ENCODE measurements at places on chromosomes 2 and 18. TPM values are rescaled to one million over a fixed set of nuclear protein-coding genes. Genes with fewer than 3 reads are reported as not detected.

GRCh38 chr2:156505696-156506095 lies 69.5 kb downstream of the GPD2 start:
- DNase-seq, result no peak

DNA sequence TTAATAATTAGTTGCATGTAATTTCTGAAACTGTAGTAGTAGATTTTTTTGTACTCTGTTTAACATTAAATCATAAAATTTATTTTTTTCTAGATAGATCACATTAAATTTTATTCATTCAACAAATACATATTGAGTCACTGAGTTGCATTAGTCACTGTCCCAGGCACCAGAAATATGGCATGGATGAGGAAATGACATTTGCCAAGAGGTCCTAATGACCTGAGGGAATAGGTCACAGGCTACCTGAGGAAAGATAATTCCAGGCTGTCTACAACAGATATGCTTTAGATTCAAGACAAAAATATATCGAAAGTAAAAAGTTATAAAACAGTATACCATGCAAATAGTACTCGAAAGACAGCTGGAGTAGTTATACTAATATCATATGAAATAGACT lies 852.4 kb upstream of the ACVR2A start:
- no peak for DNase-seq

DNA sequence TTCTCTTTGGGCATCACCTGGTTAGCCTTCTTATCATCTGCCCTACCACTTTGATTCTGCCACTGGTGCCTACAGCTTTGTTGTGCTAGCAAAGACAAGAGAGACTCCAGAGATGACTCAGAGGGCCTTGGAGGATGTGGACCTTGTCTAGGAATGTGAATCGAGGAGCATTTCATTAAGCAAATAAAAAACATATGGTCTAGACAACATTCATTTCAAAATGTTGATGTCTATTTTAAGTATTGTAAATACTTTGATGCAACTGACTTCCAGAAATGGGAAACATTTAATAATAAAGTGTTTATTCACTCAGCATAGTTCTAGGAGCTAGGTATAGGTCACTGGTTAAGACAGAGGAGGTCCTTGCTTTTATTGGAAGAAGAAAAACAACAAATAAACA lies 195.5 kb downstream of the CDCA7 start:
- DNase-seq, result no peak

- no peak for DNase-seq
Measured at GRCh38 chr2:154686162-154686561, 12.3 kb upstream of the KCNJ3 start.

- DNase-seq, result no peak
Measured at GRCh38 chr2:42171396-42171980, 2.3 kb downstream of the EML4 start.

GRCh38 chr2:1707771-1708418 lies 36.4 kb downstream of the PXDN start:
- no peak for DNase-seq

- DNase-seq, result no peak
Measured at GRCh38 chr2:199348871-199349270, 108.9 kb downstream of the SATB2 start.

DNA sequence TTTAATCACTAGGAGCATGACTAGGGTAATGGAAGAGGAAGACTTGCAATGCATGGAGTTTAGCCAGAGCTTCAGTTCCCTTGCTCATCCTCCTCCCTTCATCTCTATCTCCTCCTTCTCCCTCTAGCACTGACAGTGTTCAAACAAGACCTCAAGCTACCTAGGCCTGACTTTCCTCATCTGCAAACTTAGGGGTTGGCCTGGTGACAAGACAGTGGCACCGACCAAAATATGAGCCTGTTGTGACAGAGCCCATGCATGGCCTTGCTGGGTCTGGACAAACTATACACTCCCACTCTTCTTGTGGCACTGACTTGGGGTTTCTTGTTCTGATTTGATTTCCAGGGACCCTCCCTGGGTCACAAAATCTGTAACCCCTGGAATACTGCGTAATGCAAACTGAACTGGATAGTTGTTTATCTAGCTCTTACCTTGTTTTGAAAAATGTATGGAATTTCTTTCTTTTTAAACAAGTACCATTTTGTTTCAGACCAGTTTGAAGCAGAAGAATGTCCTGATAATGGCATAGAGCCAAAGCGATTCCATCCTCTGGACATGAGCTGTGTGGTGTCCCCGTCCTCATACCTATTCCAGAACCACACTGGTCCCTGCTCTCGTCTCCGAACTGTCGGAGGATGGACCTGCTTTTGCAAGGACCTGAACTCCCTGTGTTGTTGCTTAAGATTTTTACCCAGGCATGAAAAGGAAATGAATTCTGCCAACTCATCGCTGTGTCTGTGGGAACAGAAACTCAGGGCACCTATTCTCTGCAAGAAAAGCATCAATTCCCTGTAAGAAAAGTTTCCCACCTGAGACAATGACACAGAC lies 33.4 kb upstream of the PPP4R1 start:
- DNase-seq, result no peak

DNA sequence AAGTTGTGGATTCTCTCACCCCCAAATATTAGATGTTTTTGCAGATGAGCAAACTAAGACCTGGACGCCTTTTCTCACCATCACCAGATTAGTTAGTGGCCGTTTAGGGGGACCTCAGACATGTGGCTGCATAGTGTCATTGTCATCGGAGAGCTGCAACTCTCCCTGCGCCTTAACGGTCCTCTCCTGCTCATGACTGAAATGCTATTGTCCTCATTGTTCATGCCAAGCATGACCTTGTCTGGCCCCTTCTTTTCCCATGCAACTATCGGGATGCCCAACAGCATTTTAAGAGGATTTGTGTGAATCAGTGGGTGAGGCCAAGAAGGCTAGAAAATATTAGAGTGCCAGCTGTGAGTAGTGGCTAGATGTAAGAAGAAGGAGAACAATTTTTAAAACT lies 174.2 kb downstream of the SOCS6 start:
- no peak for DNase-seq

DNA sequence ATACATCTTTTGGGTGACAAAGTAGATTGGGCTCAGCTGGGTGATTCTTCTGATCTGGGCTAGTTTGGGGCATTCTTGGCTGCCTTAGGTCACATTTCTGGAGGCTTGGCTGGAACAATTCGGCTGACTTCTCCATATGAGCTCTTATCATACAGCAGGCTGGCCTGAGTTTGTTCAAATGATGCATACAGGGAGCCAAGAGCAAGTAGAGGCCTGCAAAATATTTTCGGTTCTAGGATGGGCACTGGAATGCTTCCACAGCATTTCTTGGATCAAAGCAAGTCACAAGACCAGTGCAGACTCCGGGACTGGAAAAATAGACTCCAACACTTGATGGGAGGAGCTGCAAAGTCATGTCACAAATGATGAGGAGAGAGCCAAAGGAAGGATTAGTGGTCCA lies 98.4 kb downstream of the SCG2 start:
- no peak for DNase-seq

DNA sequence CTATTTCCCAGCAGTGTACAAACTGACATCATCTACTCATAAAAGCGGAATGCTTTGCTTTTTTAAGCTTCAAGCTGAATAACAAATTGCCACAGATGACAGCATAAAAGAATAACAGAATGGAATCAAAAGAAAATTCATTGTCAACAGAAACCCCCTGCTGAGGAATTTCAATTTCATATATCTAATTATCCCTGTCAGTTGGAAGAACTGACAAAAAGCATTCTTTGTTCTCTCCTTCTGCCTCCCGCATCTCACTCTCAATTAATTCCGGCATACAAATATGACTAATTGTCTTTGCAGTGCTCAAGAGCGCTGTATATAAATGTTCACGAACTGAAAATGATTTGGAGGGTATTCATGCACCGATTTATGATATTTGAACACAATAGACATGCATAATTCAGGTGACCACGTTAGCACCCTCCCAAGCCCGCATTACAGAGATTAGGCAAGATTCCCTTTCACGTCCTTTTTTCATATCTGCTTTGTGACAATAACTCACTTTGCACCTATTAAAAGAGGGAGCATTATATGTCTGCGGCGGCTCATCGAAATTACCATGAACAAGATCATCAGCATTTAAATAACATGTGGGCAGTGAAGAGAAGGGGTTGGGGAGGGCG lies 277.7 kb upstream of the SALL3 start:
- DNase-seq, result no peak

- no peak for DNase-seq
Measured at GRCh38 chr2:96104487-96104861, 11.9 kb downstream of the ADRA2B start.

DNA sequence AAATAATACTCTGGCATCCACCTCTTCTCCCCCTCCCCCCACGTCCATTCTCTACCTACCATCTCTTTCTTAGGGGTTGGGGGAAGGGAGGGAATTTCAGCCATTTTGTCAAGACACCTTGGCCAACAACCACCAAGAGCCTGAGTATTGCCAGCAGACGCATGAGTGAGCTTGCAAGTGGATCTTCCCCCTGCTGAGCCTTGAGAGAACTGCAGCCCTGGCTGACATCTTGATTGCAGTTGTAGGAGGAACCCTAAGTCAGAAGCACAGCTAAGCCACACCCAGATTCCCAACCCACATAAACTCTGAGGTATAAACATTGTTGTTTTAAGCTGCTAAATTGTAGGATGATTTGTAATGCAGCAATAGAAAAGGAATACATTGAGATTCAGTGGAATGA lies 165.6 kb downstream of the TMEFF2 start:
- no peak for DNase-seq

DNA sequence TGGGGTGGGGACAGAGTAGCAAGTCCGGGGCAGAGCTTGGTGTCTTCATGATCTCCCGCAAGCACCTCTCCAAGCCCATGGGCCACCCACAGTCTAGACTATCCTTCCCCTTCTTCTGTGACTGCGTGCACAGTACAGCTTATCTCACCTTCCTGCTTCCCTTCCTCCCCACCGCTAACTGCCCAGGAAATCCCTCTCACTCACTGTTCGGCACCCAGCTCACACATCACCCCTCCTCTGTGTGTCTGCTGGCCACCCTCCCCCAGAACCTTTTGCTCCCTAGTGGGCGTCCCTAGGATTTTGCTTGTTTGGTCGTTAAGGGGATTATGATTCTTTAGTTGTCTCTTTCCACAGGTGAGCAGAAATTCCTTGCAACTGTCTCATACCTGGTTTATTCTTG lies 31.5 kb upstream of the SMAD7 start:
- DNase-seq, result no peak

DNA sequence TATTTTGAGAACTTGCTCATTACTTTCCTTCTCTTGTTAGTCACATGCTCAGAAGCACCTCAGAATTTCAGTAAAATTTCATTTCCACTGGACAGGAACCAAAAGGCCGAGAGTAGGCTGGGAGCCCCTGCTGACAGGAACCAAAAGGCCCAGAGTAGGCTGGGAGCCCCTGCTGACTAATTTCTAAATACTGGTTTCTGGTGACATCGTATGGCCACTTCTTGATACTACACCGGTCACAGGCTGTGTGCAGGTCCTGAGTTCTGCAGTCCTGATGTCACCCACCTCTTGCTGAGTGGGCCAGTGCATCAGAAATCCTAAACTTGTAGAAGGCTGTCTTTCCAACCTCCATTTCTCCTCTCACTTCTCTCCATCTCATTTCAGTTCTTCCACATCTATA lies 17.7 kb upstream of the EN1 start:
- DNase-seq, result no peak

- no peak for DNase-seq
Measured at GRCh38 chr18:74137920-74138538, 9.6 kb downstream of the FBXO15 start.

DNA sequence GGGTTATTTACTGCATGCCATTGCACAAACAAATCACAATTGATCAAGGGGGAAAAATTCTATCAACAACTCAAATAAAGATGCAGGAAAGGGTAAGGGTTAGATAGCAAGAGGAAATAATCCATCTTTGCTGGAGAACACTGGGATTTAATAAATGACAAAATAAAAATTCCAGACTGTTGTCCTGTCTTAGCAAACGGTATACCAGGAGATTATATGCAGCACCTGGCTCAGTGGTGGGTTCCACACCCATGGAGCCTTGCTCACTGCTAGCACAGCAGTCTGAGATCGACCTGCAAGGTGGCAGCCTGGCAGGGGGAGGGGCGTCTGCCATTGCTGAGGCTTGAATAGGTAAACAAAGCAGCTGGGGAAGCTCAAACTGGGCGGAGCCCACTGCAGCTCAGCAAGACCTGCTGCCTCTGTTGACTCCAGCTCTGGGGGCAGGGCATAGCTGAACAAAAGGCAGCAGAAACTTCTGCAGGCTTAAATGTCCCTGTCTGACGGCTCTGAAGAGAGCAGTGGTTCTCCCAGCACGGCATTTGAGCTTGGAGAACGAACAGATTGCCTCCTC lies 296.5 kb upstream of the THSD7B start:
- DNase-seq, result no peak

- DNase-seq, result no peak
Measured at GRCh38 chr18:49135877-49136276, 185.1 kb upstream of the SMAD7 start.

DNA sequence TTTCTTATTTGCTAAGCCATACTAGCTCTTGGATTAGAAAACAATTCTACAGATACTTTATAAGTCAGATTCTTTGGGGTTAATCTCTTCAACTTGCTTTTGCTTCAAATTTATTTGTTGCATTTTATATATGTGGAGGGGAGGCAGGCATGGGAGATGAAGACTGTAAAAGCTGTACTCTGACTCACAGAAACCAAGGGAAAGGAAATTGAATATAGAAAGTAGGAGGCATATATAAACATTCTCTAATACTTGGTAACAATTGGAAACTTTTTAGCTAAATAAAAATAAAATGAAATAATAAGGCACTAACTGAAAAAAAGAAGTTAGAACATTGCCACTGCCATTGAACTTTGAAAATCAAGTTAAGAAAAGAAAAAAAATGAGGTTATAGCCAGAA lies 21.3 kb downstream of the PLA2R1 start:
- DNase-seq, result no peak

DNA sequence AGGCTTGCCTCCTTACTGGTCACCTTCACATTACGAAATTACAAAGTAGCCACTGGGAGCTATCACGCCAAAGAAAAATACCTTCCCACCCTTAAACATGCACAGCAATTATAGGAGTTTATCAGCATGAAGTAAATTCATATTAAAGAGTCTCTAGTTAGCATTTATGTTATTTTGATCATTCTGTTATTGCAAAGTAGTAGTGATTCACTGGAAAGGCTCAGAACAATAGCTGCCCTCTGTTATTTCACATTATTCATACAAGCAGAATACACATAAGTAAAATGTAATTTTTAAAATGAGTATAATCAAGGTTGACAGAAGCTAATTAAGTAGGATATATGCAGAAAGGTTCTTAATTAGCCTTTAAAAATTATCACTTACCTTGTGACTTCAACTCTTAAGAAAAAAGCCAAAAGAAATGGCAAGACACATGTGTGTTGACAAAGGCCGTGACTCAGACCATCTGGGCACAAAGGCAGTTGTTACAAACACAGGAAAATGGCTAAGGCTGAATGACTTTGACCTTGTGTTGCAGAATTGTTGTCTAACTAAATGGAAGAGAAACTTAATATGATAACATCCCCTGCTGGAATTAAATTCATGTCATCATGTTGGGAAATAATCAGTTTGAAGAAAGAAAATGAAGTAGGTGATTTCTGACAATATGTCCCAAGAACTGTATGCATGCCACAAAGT lies 108.3 kb downstream of the ARL6IP6 start:
- DNase-seq, result no peak

Gene NOL4
- total RNA-seq, result not detected

Gene MAP3K20
- total RNA-seq, result 1.4 TPM

Gene DSG1
- not detected for total RNA-seq

Gene HJURP
- 0.33 TPM for total RNA-seq

Gene ST8SIA3
- not detected for total RNA-seq

Gene DCC
- not detected for total RNA-seq

Gene LGALSL
- total RNA-seq, result 0.26 TPM

Gene C2orf81
- total RNA-seq, result 8.7 TPM

Gene RIT2
- not detected for total RNA-seq

Gene ITPRIPL1
- total RNA-seq, result 13.1 TPM

Gene CLK1
- 1,000 TPM for total RNA-seq

Gene LRATD1
- total RNA-seq, result 0.06 TPM

Gene ZNF804A
- 0.06 TPM for total RNA-seq

Gene CCDC74B
- not detected for total RNA-seq
